ENCODE measurements at places on chromosomes 3 and 15. TPM values are rescaled to one million over a fixed set of nuclear protein-coding genes. Genes with fewer than 3 reads are reported as not detected.

VILL gene
- polyA plus RNA-seq: 2.1 TPM

- no peak for DNase-seq
Measured at GRCh38 chr3:40741729-40742128, 217.0 kb downstream of the ZNF621 start.

- no peak for DNase-seq
Measured at GRCh38 chr15:55721554-55722185, 21.3 kb downstream of the PRTG start.

GRCh38 chr3:37214076-37214475 is 39.7 kb upstream of the LRRFIP2 start:
- DNase-seq: no peak

SI gene
- polyA plus RNA-seq: not detected

- no peak for DNase-seq
Measured at GRCh38 chr3:186997473-186997939, 67.2 kb downstream of the ST6GAL1 start.

DNA sequence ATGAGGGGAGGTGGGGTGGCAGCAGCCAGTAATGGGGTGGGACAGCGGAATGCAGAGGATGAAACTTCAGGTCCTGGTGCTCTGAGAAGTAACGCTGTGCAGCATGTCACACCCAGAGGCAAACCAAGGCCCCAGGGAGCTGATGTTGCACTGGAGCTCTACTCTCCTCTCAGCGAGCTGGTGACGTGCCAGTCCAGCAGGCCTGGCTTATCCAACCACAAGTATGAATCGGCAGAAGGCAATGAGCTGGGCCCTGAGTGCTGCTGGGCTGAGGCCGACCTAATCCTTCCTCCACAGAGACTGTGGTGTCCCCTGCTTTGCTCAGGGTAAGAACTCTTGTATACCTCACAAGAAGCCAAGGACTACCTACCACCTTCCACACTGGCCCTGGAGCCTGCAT is 30.5 kb downstream of the CD86 start:
- no peak for DNase-seq
